Amniotic stem cell (primary cell): ENCODE measurements at places on chromosomes 3 and 15.

GRCh38 chr3:67447393-67447792 is 207.0 kb downstream of the SUCLG2 start:
- DNase-seq = no peak

GRCh38 chr3:139533781-139534454 is 5.6 kb downstream of the RBP1 start:
- DNase-seq = no peak

DNA sequence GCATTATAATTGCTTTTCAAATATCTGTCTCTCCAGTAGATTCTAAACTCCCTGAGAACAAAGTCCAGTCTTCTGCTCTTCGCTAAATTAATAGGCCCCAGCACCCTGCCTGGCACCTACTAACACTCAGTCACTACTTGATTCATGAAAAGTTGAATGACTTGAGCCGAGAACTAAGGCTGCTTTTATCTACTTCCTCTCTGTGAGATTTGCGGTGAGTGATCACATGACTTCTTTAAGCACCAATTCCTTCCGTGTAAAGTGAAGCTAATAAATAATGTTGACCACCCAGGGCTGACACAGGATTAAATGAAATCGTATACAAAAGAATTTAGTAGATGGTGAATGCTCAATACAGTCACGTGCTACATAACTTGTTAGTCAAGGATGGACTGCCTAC is 44.6 kb upstream of the PGPEP1L start:
- no peak for DNase-seq

DNA sequence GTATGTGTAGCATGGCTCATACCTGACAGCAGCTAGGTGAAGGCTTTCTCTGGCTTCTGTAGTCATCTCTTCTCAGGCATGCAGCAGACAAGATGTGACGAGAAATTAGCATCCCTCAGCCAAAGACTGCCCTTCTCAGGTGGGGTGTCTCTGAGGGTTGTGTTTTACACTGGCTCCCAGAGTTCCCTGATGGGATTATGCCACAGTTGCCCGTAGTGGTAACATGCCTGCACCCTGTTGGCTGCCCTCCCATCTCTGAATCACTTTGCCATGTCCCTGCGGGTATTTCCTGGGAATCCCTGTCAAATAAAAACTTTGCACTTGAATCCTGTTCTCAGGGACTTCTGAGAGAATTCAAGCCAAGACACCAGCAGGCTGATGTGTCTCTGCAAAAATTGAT is 70.5 kb downstream of the LRTM1 start:
- DNase-seq = no peak

- DNase-seq = no peak
These were observed 178.1 kb upstream of the KBTBD8 start for GRCh38 chr3:66819993-66820501.

DNA sequence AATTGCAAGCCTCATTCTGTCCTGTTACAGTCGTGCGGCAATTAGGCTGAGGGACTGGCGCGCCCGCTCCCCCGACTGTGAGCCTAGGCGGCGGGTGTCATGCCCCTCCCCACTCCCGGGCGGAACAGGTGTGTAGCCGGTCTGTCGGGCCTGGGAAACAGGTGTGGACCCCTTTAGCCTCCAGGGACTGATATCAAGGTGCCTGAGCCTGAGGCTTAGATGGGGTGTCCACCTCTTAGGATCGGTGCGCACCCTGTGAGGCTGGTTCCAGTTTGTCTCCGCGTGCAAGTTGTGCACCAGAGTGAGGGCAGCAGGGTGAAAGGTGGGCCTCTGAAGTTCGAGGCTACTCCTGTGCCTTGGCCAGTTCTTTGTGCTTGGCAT is 686 bp downstream of the VPS8 start:
- DNase-seq = no peak

GRCh38 chr15:28985691-28986090 is 99.9 kb downstream of the APBA2 start:
- no peak for DNase-seq

GRCh38 chr3:108008106-108008505 is 82.7 kb downstream of the CD47 start:
- no peak for DNase-seq
